ENCODE measurements at places on chromosomes 5 and 9. TPM values are rescaled to one million over a fixed set of nuclear protein-coding genes. Genes with fewer than 3 reads are reported as not detected.
A peak's percentile ranks its signal among the peaks of the same experiment; 100 is the strongest.

DNA sequence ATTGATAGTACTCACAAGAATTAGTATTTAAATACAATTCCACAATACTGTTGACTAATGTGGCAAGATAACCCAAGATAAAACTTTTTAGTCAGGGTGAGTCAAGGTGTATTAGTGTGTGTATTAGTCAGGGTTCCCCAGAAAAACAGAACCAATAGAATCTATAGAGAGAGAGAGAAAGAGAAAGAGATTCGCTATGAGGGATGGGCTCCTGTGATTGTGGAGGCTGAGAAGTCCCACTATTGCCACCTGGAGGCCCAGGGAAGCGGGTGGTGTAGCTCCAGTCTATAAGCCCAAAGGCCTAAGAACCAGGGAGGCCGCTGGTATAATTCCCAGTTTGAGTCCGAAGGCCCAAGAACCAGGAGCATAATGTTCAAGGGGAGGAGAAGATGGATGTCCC lies 10.0 kb upstream of the SHISAL2B start:
- no peak for DNase-seq
- no peak overlapping the region for H3K27ac ChIP-seq
- no peaks in the 10 kb centered on the region for H3K27me3 ChIP-seq
- no peaks in the 10 kb centered on the region for H3K4me1 ChIP-seq
- H3K4me3 ChIP-seq: no peak overlapping the region
- no peaks in the 10 kb centered on the region for H3K36me3 ChIP-seq

GRCh38 chr9:87891754-87892153 lies 9.1 kb downstream of the SPATA31E1 start:
- no peaks in the 10 kb centered on the region for H3K4me1 ChIP-seq
- H3K4me3 ChIP-seq: no peak overlapping the region
- no peak for DNase-seq

DNA sequence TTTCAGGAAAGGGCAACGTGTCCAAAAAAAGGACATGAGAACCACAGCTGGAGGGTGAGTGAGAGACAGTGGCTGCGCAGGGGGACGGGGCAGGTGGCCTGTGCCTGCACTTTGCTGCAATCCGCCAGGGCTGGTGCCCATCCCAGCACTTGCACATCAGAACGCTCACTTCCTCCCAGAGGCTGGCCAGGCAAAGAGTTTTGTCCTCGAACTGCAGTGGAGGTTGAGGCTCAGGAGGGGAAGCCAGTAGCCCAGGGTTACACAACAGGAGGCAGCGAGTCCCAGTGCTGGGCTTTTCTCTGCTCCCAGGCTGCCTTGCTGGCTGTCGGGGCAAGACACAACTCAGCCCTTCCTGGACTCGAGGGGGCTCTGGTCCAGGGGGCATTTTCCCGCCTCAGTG lies 33.1 kb downstream of the CRB2 start:
- no peak overlapping the region for H3K4me3 ChIP-seq
- peaks cover 8% of the 10 kb centered on the region for H3K36me3 ChIP-seq
- DNase-seq: peak; percentile 71
- H3K27me3 ChIP-seq: no peaks in the 10 kb centered on the region
- no peaks in the 10 kb centered on the region for H3K4me1 ChIP-seq
- H3K27ac ChIP-seq: no peak overlapping the region

DNA sequence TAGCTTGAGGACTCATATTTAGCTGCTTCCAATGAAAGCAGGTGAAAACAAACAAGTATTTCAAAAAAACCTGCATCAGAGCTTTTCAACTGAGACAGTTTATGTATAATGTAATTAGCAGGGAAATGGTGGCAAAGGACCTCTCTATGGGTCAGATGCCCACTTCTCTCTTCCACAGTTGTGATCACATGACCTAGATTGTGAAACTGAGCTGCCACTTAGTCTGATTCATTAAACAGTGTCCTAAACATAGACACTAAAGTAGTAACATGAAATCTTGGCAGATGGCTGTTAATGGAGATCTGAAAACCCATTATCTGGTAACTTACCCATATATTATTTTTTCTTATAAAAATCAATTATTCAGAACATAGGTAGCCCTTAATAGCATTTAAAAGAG lies 663.6 kb upstream of the RIOK2 start:
- H3K27ac ChIP-seq: no peak overlapping the region
- DNase-seq: no peak
- H3K36me3 ChIP-seq: no peaks in the 10 kb centered on the region
- no peak overlapping the region for H3K4me3 ChIP-seq

DNA sequence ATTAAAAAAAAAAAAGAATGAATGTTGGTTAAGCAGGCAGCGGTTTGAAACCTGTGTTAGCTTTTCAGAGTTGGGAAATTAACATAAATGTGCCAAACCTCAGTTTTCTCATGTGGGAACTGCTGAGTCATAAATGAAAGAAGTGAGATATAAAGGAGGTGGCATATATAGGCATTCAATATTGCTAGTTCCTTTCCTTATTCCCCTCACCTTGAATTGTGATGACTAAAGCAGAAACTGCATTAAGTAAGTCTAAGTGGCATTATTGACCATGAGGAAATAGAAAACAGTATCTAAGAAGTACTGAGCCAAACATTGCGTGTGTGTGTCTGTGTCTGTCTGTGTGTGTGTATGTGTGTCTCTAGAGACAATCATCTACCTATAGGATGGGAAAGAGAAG lies 691.2 kb downstream of the TLR4 start:
- no peak for DNase-seq
- no peak overlapping the region for H3K4me3 ChIP-seq
- H3K27me3 ChIP-seq: no peaks in the 10 kb centered on the region
- H3K36me3 ChIP-seq: no peaks in the 10 kb centered on the region
- no peak overlapping the region for H3K27ac ChIP-seq

The MARVELD2 gene
- 0.02 TPM for polyA plus RNA-seq

DNA sequence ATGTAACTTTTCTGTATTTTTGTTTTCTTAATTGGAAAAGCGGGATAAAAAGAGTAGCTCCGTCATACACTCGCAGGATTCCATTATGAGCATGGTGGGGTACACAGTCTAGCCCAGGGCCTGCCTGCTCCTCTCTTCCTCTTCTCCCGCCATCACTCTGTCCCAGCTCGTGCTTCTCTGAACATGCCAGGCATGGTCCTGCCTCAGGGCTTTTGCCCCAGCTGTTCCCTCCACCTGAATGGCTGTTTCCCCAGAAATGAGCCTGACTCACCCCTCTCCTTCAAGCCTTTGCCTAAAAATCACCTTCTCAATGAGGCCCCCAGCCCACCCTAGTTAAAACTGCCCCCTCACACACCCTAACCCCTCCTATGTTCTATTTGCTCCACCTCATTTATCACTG lies 4.5 kb downstream of the CORO2A start:
- H3K27ac ChIP-seq: no peak overlapping the region
- DNase-seq: peak; percentile 37
- peaks cover 60% of the 10 kb centered on the region for H3K4me1 ChIP-seq
- H3K27me3 ChIP-seq: no peaks in the 10 kb centered on the region
- H3K4me3 ChIP-seq: no peak overlapping the region

DNA sequence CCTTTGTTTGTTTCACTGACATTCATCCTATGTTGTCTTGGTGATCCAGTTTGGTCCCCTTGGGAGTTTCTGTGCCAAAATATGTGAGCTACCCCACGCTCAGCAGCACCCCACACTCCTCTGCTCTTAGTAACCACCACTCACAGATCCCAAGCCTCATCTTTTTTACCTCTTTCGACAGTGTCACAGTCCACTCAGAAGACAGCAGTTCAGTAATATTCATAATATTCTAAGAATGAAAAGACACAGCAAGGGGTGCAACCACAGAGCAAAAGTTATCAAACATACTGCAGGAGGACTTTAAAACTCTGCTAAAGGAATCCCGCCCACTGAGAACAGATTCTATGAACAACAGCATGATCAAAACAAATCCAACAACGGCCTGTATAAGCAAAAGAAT lies 28.2 kb downstream of the RNF130 start:
- no peaks in the 10 kb centered on the region for H3K4me1 ChIP-seq
- no peak overlapping the region for H3K4me3 ChIP-seq
- DNase-seq: no peak
- no peaks in the 10 kb centered on the region for H3K27me3 ChIP-seq
- H3K36me3 ChIP-seq: peaks cover 38% of the 10 kb centered on the region

DNA sequence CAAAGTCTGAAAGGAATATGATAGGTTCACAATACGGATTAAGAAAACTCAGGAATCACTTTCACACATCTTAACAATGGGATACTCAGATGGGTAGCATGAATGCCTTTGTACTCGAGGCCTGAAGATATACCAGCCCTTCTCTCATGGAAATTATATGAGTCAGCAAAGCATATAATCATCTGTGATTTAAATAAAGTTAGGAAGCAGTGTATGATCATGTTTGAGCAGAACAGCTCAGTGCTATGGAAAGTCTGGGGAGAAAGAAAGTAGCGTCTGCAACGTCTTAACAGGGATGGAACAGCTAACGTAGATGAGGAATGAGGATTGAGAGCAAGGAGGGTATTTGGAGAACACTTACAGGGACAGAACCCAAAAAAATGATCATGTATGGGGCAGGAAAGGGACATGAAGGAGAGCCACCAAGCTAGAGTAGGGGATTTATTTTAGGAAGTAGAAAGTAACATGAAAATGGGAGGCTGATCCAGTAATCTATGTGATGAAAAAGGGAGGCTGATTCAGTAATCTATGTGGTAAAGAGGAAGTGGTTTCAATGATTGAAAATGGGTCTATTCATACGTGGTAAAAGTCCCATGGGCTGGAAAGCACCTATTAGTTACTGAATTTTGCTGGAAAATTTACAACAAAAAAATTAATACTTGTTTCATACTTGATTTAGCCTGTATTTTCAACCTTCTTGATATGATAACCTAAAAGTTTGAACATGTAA lies 85.9 kb downstream of the GNA14 start:
- no peaks in the 10 kb centered on the region for H3K36me3 ChIP-seq
- no peak overlapping the region for H3K4me3 ChIP-seq
- DNase-seq: no peak
- H3K4me1 ChIP-seq: no peaks in the 10 kb centered on the region
- H3K27ac ChIP-seq: no peak overlapping the region

The EQTN gene
- polyA plus RNA-seq: 0.26 TPM

DNA sequence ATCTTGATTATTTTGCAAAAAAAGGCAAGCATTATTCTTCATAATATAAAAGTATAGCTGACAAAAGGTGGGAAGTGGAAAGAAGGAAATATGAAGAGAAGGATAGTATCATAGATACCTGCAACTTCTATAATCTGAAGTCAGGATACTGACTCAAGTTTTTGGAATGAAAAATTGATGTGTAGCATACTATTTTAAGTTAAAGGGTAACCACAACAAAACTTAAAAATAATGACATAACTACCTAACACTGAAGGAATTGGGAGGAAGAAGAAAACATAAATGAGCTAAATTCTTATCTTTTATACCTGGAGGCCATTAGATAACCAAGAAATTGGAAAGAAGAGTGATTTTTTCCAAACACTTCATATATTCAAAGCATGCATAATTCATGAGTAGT lies 51.8 kb upstream of the TLE1 start:
- no peaks in the 10 kb centered on the region for H3K4me1 ChIP-seq
- no peaks in the 10 kb centered on the region for H3K36me3 ChIP-seq
- no peak overlapping the region for H3K4me3 ChIP-seq

GRCh38 chr5:122350496-122350895 lies 38.5 kb downstream of the SNCAIP start:
- no peak overlapping the region for H3K4me3 ChIP-seq
- no peaks in the 10 kb centered on the region for H3K36me3 ChIP-seq
- no peaks in the 10 kb centered on the region for H3K4me1 ChIP-seq
- H3K27ac ChIP-seq: no peak overlapping the region
- DNase-seq: no peak

DNA sequence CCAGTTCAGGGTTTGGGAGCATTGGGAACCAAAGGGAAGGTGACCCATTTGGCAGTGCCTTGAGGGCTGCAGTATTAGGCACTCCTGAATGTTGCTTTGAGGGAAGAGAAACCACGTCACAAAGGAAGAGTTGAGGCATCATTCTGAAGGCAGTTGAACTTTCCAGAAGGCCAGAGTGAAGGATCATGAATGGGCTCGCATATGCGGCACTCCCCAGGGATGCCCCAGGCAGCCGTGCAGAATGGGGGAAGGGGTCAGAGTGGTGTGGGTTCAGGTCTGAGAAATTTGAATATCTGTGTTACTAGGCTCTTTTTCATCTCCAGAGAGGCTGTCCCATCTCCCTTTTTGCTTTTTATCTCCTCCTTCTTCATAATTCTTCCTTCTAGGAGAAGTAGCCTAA lies 60.6 kb upstream of the HMHB1 start:
- no peak for DNase-seq
- H3K4me1 ChIP-seq: no peaks in the 10 kb centered on the region
- no peak overlapping the region for H3K4me3 ChIP-seq
- H3K27ac ChIP-seq: no peak overlapping the region
- no peaks in the 10 kb centered on the region for H3K36me3 ChIP-seq
- H3K27me3 ChIP-seq: no peaks in the 10 kb centered on the region

- no peak overlapping the region for H3K4me3 ChIP-seq
- peaks cover 8% of the 10 kb centered on the region for H3K36me3 ChIP-seq
- DNase-seq: no peak
- H3K27me3 ChIP-seq: no peaks in the 10 kb centered on the region
- H3K4me1 ChIP-seq: peaks cover 45% of the 10 kb centered on the region
- H3K27ac ChIP-seq: peak overlapping the region; percentile 3
These were observed 86.5 kb downstream of the CEMIP2 start for GRCh38 chr9:71681708-71682272.

The KIF12 gene
- polyA plus RNA-seq: 0.23 TPM

The NAIF1 gene
- polyA plus RNA-seq: 10.6 TPM

The FREM1 gene
- 0.07 TPM for polyA plus RNA-seq

- peaks cover 20% of the 10 kb centered on the region for H3K4me1 ChIP-seq
- DNase-seq: no peak
- H3K27me3 ChIP-seq: no peaks in the 10 kb centered on the region
These were observed 9.2 kb downstream of the POC5 start for GRCh38 chr5:75707911-75708509.

- no peaks in the 10 kb centered on the region for H3K27me3 ChIP-seq
- no peak overlapping the region for H3K27ac ChIP-seq
- H3K4me3 ChIP-seq: no peak overlapping the region
These were observed 194.7 kb downstream of the CACNA1B start for GRCh38 chr9:138072161-138072842.
